ENCODE measurements at places on chromosomes 5 and 9.

- no peak for DNase-seq
These were observed 85.7 kb downstream of the STK10 start for GRCh38 chr5:172102218-172102870.

DNA sequence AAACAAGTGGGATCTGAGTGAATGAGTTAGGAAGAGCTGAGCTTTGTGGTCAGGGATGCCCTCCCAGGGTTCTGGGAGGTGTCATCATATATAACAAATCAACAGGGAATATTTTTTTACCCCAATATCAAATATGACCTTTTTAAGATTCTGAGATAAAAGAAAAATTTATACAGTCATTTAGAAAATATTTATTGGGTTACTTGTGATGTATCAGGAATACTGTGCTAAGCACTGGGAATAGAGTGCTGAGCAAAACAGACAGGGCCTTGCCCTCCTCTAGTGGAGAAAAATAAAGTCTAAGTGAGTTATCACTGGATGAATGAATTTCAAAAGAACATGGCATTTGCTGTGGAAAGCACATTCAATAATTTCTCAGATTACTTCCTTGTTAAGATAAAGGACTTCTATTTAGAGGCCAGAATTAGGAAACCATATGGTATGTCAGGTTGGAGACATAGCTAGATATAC is 102.9 kb downstream of the BOD1 start:
- no peak for DNase-seq

DNA sequence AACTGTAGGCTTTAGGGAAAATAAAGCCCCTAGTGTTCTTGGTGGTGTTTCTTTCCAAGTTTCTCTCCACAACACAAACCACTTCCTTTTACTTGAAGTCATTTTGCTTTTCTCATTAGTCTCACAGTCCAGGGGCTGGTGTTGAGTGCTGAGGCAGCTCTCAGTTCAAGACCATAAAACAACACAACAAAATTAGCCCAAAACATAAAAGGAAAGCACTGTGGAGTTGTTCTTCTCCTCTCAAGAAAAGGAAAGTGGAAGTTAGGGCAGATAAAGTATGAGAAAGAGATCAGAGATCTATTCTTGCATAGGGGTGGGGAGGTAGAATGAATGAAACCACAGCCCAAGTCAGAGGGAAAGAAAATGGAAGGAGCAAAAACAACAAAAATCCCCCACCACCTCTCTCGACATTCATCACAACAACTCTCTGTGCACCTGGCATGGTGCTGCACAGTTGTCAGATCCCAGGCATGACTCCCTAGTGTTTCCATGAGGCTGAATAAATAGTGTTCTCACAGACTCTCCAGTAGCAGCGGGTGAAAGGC is 569.9 kb downstream of the RAB3C start:
- no peak for DNase-seq

GRCh38 chr5:73234204-73234555 is 61.2 kb downstream of the TMEM174 start:
- DNase-seq, result no peak

- no peak for DNase-seq
These were observed 1336.2 kb upstream of the C9orf72 start for GRCh38 chr9:28909526-28909925.

DNA sequence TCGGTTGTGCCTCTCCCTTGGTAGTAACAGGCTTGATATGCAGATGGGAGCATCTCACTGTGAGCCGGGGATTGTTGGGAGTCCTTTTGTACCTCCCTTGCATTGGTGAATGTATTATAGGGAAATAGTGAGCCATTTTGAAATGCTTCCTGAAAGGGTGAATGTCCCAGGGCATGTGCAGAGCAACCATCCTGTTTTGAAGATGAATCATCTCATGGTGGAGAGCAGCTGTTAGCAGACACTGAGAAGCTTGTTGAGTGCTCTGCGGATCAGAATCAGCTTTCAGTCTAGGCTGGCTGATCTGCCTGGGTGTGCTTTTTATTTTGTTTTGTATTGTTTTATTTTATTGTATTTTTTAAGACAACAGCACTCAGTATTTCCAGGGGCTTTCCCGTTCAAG is 29.7 kb downstream of the SLC36A1 start:
- no peak for DNase-seq

DNA sequence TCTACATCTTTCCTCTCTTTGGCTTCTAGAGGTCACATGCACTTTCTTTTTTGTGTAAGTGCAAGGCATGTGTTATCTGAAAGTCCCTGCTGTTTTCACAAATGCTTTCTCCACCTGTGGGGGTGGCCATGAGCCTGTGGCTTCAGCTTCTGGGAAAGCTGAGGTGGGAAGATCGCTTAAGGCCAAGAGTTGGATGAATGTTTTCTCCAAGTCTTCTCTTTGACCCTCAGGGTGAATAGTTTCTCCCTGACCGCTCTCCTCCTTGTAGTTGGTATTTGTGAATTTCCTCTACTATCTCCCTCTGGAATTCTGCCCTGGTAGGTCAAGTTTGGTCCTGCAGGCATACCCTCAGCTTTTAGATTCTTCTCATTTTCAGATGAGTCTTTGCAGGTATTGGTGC is 74.2 kb downstream of the UGCG start:
- DNase-seq, result no peak

GRCh38 chr9:109316207-109316640 is 4.6 kb downstream of the EPB41L4B start:
- no peak for DNase-seq

DNA sequence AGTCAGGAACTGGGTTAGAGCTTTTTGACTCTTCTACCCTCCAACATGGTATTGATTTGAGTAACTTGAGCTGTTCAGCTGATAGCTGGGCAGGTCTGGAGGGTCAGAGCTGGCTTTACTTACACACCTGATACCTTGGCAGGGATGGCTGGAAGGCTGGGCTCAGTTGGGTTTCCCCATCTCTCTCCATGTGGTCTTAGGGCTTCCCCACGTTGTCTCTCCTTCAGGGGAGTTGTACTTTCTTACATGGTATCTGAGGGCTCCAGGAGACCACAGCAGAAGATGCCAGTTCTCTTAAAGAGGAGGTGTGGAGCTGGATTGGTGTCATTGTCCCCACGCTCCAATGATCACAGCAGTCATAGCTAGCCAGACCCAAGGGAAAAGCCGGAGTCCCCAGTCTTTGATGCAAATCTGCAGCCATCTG is 25.6 kb downstream of the ISOC1 start:
- no peak for DNase-seq

Measured in D721Med (cell line).